ENCODE measurements at places on chromosomes 6 and 20.

- DNase-seq, result no peak
Measured at GRCh38 chr6:69164564-69165229, 529.6 kb downstream of the ADGRB3 start.

GRCh38 chr6:158149641-158150040 is 18.4 kb downstream of the SERAC1 start:
- DNase-seq, result no peak

GRCh38 chr20:44231193-44231592 is 15.9 kb upstream of the GDAP1L1 start:
- DNase-seq, result no peak

- DNase-seq, result no peak
Measured at GRCh38 chr6:166942393-166943168, 13.8 kb downstream of the RNASET2 start.

GRCh38 chr20:60491051-60491581 is 532.9 kb downstream of the CDH26 start:
- no peak for DNase-seq

- DNase-seq, result no peak
Measured at GRCh38 chr20:46298374-46298773, 9.9 kb downstream of the CDH22 start.

- no peak for DNase-seq
Measured at GRCh38 chr6:1801401-1801800, 191.7 kb downstream of the FOXC1 start.

DNA sequence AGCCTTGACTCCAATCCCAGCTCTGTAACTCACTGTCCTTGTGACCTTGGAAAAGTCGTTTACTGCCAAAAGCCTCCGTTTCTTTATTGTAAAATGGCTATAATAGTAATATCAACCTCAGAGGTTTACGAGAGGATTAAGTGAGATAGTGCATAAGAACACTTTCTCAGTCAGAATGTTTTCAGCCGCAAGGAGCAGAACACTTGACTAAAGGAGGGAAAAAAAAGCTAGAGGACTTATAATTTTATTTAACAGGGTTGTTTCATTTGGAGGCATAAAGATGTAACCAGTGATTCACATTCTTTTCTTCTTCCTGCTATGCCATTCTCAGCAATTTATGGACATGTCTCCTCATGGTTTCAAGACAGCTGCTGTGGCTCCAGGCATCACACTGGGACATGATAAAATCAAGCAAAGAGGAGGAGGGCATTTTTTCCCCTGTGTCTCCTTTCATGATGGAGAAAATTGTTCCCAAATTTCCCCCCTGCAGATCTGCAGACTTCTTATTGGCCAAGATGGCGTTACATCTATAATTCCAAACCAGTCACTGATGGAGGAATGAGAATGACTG is 143.0 kb upstream of the PTPN1 start:
- DNase-seq, result no peak

DNA sequence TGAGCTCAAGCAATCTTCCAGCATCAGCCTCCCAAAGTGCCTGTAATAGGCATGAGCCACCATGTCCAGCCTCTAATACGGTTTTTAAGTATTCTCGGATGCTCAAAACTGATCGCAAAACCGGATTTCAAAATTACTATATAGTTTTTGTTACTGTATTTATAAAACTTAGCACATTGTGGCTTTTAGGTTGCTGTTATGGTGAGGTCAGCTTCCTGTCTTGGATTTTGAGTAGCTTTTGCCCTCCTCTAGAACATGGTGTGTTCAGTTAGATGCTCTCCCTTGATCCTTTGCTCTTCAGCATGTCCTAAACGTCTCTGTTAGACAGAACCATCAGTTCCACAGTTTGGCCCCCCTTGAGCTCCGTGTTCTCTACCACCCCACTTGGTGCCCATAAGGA is 96.2 kb downstream of the RPP40 start:
- no peak for DNase-seq

DNA sequence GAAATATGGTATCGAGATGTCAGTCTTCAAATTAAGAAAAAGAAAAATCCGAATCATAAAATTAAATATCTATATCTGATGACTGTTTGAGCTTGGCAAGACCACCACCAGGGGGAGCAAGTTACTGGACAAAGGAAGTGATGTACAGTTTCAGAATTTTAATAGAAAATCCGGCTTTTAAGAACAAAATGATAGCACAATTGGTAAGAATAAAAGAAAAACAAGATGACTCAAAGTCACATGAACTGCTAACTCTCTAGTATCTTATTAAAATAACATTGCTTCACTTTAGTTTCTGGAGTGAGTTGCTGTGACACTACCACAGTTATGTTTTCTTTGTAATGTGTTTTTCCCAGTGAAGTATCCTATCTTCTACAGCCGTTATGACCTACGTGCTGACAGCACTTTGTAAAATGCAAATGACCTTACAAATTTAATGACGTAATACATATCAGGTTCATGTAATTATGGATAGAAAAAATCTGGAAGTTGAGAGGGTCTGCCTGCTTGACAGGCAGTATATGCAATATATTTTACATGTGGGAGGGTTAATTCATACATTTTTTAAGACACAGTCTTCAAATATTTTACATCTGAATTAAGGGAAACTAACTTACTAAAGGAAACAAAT is 405.3 kb upstream of the HS3ST5 start:
- no peak for DNase-seq

DNA sequence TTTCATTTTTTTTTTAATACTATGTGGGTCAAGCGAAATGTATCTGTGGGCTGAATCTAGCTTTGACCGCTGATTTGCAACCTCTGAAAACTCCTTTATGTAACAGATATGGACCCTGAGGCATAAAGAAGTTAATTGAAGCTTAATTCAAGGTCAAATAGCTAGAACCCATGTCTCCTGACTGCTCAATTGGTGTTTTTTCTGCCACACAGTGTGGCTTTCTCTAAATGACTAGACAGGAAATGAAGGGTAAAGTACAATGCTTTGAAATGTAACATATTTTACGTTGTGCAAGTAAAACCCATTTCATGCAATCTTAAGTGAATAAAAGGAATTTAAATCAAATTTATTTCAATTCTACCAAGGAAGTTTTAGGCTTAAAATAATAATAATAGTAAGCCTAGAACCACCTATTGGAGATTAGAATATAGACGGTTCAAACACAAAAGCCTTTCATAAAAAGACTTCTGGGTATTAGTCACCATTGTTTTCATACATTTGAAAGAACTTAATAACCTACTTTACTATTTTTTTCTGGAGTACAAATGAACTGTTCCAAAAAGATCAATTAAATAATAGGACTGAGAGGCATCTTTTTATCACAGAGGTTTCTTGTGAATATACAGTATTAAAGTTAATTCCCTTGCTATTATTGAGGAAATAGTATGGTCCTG is 279.8 kb downstream of the EPHA7 start:
- no peak for DNase-seq

DNA sequence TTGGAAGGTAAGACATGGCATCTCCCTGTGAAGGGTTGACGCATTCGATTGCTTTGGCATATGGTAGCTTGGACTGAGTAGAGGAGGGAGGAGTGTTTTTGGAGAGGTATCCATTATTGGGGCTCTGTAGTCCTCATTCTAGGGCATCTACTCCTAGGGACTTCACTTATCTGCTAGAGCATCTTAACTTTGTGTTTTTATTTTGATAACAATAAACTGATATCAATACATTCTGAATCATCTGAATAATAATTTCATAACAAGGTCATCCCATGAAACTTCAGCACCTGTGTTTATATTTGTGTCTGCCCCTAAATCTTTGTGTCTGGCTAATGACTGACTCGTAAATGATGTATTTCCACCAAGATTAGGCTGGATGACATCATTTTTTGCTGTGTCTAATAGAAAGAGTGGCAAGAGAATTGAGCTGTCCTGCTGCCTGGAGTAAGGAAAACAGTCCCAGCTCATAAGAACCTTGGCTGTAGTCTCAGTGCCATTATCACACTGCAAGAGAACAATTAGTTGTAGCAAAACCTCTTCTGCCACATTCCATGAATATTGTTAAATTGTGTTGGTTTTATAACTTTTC is 288.5 kb downstream of the PRL start:
- DNase-seq, result no peak

DNA sequence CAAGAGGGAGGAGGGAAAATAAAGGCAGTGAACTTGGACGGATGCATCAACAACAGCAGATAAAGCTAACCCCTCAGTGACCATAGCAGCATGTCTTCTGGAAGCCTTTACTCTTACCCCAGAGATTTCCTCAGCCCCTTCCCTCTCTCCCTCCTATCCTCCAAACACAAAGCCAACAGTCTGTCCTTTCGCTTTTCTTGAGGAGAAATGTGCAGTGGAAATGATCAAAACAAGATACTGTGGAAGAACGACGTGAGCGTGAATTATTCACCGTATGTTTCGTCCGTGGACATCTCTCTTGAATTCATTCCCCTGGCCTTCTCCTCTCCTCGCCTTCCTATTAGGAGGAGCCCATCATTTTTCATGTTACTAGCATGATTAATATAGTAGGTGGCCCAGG is 8.5 kb downstream of the NRN1 start:
- DNase-seq, result no peak

DNA sequence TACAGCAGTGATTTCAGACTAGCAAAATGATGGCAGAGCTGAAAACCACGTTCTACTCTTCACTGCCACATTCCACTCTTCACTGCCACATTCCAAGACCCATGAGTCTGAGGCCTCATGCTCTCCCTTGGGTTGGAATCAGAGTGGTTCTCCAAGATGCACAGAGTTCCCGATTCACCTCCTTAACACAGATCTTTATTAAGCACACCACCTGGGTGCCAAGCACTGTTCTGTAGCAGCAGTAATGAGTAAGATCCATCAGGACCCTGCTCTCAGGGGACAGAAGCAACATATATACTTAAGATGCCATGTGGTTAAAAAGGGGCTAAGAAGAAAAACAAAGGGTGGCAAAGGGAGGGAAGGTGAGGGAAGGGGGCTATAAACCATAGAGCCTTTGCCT is 26.9 kb downstream of the TSHZ2 start:
- DNase-seq, result no peak
